ENCODE measurements at places on chromosomes 6 and 20. TPM values are rescaled to one million over a fixed set of nuclear protein-coding genes. Genes with fewer than 3 reads are reported as not detected.

- H3K4me1 ChIP-seq = peaks cover 40% of the 10 kb centered on the region
- no peak overlapping the region for H3K4me3 ChIP-seq
- H3K27ac ChIP-seq = no peak overlapping the region
- DNase-seq = no peak
- H3K36me3 ChIP-seq = no peaks in the 10 kb centered on the region
- no peaks in the 10 kb centered on the region for H3K27me3 ChIP-seq
Observed at GRCh38 chr6:30767158-30767943, 23.0 kb upstream of the IER3 start.

DNA sequence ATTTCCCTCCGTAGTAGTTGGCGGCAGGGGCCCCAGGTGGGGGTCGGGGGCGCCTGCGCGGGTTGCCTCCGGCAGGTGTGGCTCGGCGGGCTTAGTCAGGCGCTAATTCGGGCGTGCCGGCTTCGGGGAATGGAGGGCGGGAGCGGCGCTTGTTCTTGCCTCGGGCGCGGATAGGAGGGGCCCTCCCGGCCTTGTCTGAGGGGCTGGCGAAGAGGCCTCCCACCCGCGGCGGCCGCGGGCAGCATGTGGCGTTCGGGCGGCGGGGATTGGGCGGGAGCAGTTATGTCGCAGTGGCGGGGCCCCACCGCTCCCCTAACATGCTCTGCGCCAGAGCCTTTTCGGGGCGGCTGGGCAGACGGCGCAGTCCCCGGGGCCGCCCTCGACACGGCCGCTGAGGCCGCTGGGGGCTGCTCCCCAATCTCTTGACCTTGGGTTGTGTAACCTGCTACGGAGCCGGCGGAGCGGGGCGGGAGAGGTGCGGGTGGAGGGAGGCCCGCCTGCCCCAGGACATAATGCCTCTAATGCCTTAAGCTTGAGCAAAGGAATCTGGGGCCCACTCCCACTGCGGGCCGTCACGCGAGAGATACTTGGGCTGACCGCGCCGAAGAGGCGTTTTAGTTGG lies 1.1 kb downstream of the AMD1 start:
- peak; percentile 66 for DNase-seq
- peak overlapping the region; percentile 96 for H3K4me3 ChIP-seq
- H3K27ac ChIP-seq = peak overlapping the region; percentile 97
- H3K4me1 ChIP-seq = peaks cover 25% of the 10 kb centered on the region

GRCh38 chr20:2368621-2369020 lies 12.1 kb upstream of the TGM6 start:
- H3K36me3 ChIP-seq = no peaks in the 10 kb centered on the region
- H3K27ac ChIP-seq = no peak overlapping the region
- peaks cover 10% of the 10 kb centered on the region for H3K4me1 ChIP-seq

GRCh38 chr6:42307141-42307470 lies 89.4 kb upstream of the MRPS10 start:
- peaks cover 5% of the 10 kb centered on the region for H3K36me3 ChIP-seq
- no peak overlapping the region for H3K4me3 ChIP-seq
- H3K27me3 ChIP-seq = no peaks in the 10 kb centered on the region
- no peak overlapping the region for H3K27ac ChIP-seq

DNA sequence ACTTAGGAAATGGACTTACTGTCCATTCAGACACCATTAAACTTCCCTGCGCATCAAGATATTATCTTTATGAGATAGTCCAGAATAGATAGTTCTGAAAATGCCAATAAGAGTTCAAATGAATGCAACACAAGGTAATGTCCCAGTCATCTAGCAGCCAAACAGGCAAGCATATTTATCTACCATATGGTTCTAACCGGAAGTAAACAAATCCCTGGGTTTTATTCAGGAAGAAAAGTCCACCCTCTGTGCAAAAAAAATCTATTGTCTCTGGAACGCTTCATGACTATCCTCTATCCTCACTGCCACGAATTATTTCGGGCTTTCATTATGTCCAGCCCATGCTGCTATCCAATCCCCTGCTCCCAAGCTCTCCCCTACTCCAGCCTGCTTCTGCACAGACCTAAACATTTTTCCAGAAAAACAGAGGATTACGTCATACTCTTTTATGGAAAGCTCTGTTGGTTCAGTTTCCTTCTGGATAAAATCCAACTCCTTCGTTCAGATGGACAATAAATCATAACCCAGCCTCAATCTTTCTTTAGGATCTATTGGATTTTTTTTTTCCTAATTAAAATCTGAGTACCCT lies 11.4 kb downstream of the PPIL6 start:
- no peak overlapping the region for H3K4me3 ChIP-seq
- peaks cover 12% of the 10 kb centered on the region for H3K4me1 ChIP-seq
- H3K27me3 ChIP-seq = no peaks in the 10 kb centered on the region
- peak; percentile 32 for DNase-seq
- no peaks in the 10 kb centered on the region for H3K36me3 ChIP-seq

Gene PI3
- 2.8 TPM for total RNA-seq

Gene MGME1
- 24.0 TPM for total RNA-seq

Gene SLC22A3
- 0.20 TPM for total RNA-seq

Gene FAM209A
- total RNA-seq = 0.42 TPM

Gene DZANK1
- 3.0 TPM for total RNA-seq

Gene ADNP
- 62.4 TPM for total RNA-seq

Gene CNR1
- total RNA-seq = not detected
